ENCODE measurements at places on chromosomes 5 and 9. TPM values are rescaled to one million over a fixed set of nuclear protein-coding genes. Genes with fewer than 3 reads are reported as not detected.

The SPEF2 gene
- total RNA-seq, result 27.5 TPM

The TAF1L gene
- total RNA-seq, result under 0.01 TPM

The HAPLN1 gene
- total RNA-seq, result 15.9 TPM

The ADAMTS2 gene
- 6.9 TPM for total RNA-seq

The C7 gene
- 3.9 TPM for total RNA-seq

The SPATA31A5 gene
- not detected for total RNA-seq

The NMUR2 gene
- not detected for total RNA-seq

The SMIM33 gene
- not detected for total RNA-seq

The PCDHGA10 gene
- 15.2 TPM for total RNA-seq

The PTGDS gene
- 93.2 TPM for total RNA-seq

The SH3GLB2 gene
- 66.4 TPM for total RNA-seq

The TMC1 gene
- total RNA-seq, result 0.46 TPM

The CCDC192 gene
- not detected for total RNA-seq

The KIAA1958 gene
- total RNA-seq, result 17.1 TPM

The ORM2 gene
- total RNA-seq, result not detected

The FGFR4 gene
- total RNA-seq, result 1.6 TPM

The DAB2IP gene
- 22.6 TPM for total RNA-seq

The FOXD4 gene
- total RNA-seq, result 1.6 TPM

The INSL4 gene
- total RNA-seq, result not detected

The PRDM9 gene
- not detected for total RNA-seq

The CDK5RAP2 gene
- total RNA-seq, result 33.9 TPM

The ZNF879 gene
- 13.1 TPM for total RNA-seq

The RNF130 gene
- total RNA-seq, result 69.0 TPM

The LHX3 gene
- not detected for total RNA-seq

The CA9 gene
- total RNA-seq, result 1.2 TPM

The SKP1 gene
- total RNA-seq, result 266 TPM

The PCDHB14 gene
- 12.7 TPM for total RNA-seq

The SPATA31D4 gene
- total RNA-seq, result not detected

The FSTL4 gene
- 5.8 TPM for total RNA-seq

The LMNB1 gene
- total RNA-seq, result 56.7 TPM

The PCA3 gene
- total RNA-seq, result 1.4 TPM

The RORB gene
- 18.7 TPM for total RNA-seq

The IDNK gene
- 6.2 TPM for total RNA-seq

The GGTA1 gene
- total RNA-seq, result 3.5 TPM

The PKD2L2 gene
- 0.46 TPM for total RNA-seq

The BHMT2 gene
- 1.2 TPM for total RNA-seq

The TBC1D9B gene
- 52.6 TPM for total RNA-seq

The DMRT2 gene
- total RNA-seq, result 0.23 TPM

The ASPN gene
- 2.3 TPM for total RNA-seq

The FBN2 gene
- 9.0 TPM for total RNA-seq

The MYMK gene
- total RNA-seq, result not detected

The CARD9 gene
- total RNA-seq, result 2.3 TPM

The SV2C gene
- total RNA-seq, result 34.4 TPM

The IARS1 gene
- total RNA-seq, result 136 TPM

The PALM2AKAP2 gene
- 16.8 TPM for total RNA-seq

The EMB gene
- total RNA-seq, result 31.1 TPM

The EPB41L4B gene
- 19.8 TPM for total RNA-seq

The AGXT2 gene
- total RNA-seq, result 0.23 TPM

The CDH18 gene
- 69.4 TPM for total RNA-seq

The MAPK9 gene
- 107 TPM for total RNA-seq

The ANKRD20A1 gene
- total RNA-seq, result 19.4 TPM

The CCDC171 gene
- total RNA-seq, result 21.9 TPM

The PCDHA7 gene
- total RNA-seq, result 15.2 TPM

The SPINK6 gene
- not detected for total RNA-seq

The FOXD4L5 gene
- 0.46 TPM for total RNA-seq

The PCDH12 gene
- 3.2 TPM for total RNA-seq

The GPR150 gene
- total RNA-seq, result 0.23 TPM
